ENCODE measurements at places on chromosomes 5 and 9.

- DNase-seq: no peak
Observed at GRCh38 chr9:89417832-89418473, 80.0 kb downstream of the SEMA4D start.

- no peak for DNase-seq
Observed at GRCh38 chr5:53965459-53965858, 344.9 kb downstream of the ARL15 start.

DNA sequence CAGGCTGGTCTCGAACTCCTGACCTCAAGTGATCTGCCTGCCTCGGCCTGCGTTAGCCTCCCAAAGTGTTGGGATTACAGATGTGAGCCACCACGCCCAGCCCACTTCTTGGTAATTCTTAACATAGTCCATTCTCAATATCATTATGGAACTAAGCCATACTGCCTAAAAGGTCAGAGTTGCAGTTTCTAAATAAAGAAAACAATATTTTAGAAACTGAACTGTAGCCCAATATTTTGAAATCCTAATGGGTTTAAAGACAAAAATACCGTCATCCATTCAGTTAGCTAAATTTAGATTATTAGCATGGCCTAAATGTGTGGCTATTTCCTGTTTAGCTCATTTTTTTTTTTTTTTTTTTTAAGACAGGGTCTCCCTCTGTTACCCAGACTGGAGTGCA lies 99.5 kb downstream of the USP20 start:
- DNase-seq: no peak

DNA sequence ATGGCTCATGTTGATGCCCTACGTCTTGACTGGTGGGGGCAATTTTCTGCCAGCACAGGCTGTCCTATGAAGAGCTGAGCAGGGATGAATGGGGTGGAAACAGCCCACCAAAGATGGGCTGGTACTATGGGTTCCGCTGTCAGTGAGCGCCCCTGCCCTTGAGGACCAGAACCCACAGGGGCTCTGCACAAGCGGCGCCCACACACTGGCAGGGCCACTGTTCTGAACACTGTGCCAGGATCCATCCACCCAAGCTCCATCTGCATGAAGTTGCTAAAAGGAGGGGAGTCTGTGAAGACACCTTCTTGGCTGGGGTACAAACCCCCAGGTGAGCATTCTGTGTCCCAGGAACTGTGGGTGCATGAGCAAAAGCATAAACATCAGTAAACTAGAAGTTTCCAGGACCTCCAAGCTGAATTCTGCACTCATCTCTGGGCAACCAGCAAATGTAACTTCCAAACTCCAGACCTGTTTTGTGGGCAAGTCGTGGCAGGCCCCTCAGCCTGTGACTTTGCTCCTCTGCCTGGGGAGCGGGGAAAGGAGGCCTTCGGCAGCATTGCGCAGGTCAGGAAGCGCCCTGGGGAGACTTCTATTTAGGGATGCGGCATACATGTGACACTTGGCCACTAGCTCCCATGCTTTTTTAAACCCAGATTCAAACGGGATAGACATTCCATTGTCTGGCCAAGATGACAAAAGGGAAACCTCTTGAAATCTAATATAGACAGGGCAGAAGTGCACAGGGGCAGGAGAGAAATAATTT lies 48.9 kb downstream of the PTPN3 start:
- DNase-seq: no peak

- no peak for DNase-seq
Observed at GRCh38 chr5:126718236-126718868, 58.6 kb upstream of the LMNB1 start.

DNA sequence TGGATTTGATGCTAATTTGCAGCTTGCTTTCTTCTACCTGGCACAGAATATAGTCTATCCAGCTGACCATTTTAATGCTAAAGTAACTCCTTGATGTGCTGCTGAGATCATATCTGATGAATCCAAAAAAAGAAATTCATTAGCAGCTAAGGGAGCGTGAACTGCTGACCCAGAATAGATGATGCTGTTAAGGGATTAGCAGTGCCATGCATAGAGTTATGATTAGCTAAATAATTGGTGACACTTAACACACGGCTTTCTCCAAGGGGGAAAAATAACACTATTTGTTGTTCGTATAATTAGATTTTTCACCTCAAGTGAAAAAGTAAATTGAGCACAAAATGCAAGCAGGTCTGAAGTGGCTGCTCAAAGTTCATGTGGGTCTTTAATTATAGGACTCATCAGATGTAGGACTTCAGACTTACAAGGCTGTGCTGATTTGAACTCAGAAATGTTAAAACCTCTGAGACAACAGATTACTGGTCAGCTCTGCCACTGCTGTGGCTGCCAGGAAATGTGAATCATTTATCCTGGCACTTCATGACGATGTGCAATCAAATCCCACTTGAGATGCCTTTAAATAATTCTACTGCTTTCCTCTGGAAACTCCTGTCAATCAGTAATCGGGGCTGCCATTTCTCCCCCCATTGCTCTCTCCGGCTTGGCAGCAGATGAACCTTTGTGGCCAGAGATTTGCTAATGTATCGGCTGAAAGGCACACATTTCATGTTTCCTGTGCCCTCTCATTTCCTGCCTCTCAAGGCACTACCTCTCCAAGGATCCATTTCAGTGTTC lies 291.6 kb upstream of the C9orf72 start:
- no peak for DNase-seq

- DNase-seq: no peak
Observed at GRCh38 chr5:8981016-8981415, 564.9 kb downstream of the SEMA5A start.

DNA sequence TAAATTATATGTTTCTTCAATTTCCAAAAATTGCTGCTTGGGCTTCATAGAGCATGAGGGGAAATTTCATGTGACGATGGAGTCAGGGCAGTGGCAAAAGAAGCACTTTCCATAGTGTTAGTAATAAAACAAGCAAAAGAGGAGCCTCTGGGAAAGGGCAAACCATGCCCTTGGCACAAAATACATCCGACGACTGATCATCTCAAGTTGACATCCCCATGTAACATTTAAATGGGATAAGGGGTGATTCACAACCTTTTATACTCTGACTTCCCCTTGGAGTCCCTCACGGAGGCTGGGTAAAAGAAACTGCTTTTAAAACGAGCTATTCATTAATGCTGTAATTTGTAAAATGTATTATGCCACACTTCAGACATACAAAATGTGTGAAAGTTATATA lies 161.4 kb upstream of the DMRT1 start:
- DNase-seq: no peak

DNA sequence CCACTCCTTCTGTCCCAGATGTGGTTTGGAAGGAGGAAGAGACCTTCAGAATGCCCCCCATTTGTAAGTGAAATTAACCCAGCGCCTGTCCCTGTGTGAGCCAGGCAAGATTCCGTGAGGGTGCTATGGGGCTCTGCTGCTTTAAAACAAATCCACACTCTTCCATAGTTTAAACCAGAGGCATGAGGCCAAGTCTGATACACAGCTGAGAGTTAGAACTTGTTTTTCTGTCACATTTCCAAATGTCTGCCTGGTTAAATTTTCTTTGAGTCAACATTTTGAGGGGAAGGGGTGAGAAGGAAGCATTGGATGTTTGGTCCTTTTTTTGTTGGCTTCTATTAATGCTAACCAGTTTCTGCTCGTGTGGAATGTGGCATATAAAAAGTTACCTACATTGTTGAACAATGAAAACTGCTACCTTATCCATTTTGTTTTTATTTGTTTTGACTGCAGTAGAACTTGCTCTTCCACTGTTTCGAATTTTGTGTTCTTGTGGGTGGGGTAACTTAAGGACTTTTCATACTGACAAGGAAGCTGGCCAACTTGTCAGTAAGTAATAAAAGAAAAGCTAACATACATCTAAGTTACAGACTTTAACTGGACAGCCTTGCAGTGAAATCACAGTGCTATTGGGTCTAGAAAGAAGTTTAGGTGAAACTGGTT lies 12.9 kb downstream of the RGMB start:
- DNase-seq: no peak

GRCh38 chr9:33320230-33320567 lies 29.9 kb downstream of the NFX1 start:
- DNase-seq: no peak

DNA sequence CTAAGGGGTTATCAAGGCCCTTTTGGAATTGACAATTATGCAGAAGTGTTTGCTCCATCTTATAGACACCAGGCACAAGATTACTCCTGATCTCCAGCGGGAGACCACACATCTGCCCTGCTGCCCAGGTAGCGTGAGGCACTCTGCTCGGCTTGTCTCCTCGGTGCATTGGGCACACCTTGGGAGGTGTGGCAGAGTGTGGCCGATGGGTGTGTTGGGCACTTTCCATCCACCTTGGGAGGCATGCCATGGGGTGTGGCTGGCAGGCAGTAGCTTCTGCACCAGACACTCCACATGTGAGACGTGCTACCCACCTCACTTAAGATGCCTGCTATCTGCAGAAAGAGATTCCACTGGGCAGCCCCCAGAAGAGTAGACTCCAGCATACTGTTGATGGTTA lies 54.1 kb downstream of the GADD45G start:
- DNase-seq: no peak

GRCh38 chr5:102290004-102290403 lies 6.1 kb downstream of the SLCO4C1 start:
- DNase-seq: peak; percentile 46

DNA sequence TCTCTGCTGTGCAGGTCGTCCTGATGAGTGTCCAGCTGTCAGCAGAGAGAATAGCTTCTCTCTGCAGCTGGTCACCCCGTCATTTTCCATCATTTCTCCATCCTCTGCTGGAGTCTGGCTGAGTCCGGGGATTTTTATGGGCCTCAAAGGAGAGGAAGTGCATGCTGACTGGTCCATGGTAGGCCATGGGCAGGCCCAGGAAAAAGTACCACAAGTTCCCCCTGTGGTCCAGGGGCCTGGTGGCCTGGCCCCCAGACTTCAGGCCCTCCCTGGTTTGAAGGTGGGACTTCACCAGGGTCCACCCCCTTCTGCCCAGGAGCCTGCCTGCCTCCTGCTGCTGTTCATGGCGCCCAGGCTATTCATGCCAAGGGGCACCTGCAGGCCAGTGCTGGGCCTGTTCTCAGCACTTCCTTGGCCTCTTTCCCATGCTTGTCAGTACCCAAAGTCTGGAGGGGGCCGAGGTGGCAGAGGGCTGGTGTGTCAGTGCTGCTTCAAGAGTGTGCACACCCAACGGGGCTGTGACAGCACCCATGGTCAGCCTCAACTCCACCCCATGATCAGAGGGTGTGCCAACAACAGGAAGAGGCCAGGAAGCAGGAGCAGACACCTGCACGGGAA lies 7.3 kb upstream of the MTMR12 start:
- no peak for DNase-seq

- no peak for DNase-seq
Observed at GRCh38 chr5:16600946-16601345, 15.9 kb downstream of the RETREG1 start.

DNA sequence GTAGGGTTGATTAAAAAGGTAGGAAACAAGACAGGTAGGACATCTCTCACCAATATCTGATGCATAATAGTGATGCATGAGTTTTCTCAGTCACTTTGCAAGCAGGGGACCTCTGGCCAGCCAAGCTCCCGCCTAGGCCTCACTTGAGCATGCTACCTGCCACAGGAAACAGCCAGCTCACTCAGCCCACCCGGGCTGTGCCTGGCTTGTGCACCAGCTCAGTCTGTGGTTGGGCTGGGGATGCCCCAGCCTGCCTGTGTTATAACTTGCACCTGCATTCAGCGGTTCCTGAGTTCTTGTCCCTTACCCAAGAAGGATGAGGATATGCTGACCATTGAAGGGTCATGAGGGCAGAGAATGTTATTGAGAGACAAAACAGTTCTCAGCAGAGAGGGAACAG lies 172.8 kb upstream of the PLCXD3 start:
- no peak for DNase-seq

- no peak for DNase-seq
Observed at GRCh38 chr5:180976518-180976917, 12.1 kb upstream of the BTNL3 start.

- DNase-seq: peak; percentile 15
Observed at GRCh38 chr9:110777196-110777875, 108.7 kb downstream of the MUSK start.

DNA sequence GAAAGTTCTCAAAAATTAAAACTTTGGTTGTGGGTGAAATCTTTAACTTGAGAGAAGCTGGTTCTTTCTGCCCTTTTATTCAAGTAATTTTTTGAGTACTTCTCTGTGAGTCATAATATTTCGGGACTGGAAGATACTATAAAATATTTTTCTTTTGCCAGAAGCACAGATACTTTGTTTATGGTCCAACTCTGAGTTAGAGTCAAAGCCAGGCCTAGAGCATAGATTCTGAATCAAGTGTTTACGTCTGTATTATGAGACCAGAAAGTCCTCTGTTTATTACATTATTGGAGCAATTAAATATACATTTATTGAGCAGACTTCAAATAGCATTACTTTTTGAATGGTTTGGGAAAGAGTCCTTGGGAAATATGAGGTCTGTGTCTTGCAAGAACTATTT lies 187.9 kb downstream of the FER start:
- no peak for DNase-seq

DNA sequence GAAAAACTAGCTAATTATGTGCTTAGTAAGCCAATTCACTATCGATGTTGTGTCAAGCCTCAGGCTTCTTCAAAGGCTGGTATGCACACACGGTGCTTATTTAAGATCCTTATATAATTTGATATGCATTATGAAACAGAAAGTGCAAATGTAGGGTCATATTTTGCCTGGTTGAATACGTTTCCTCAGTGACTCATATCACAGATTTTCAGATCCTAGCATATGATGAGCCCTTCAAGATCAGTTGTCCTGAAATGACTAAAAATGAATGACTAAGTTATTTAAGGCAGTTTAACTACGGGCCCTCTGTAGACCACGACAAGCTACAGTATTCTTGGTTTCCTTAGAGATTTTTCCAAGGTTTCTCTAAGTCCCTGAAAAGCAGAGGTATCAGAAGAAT lies 778.3 kb downstream of the PRELID2 start:
- no peak for DNase-seq

- no peak for DNase-seq
Observed at GRCh38 chr9:38157711-38158110, 88.7 kb upstream of the SHB start.

DNA sequence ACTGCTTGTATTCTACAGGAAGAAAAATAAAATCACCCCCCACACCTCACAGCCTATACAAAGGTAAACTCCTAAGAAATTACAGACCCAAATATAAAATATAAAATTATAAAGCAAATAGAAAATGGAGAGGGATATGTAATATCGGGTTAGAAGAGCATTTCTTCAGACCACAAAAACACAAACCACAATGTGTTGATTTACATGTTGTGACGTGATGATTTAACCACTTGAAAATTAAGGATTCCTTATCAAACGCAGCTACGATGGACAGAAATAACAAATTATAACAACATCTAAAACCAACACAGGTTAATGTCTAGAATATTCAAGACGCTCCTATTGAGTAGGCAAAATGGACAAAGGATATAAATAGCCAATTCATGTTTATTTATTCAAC lies 26.3 kb downstream of the SSBP2 start:
- DNase-seq: peak; percentile 28
